Stimulated activated CD8-positive, alpha-beta memory T cell treated with anti-CD3 and anti-CD28 coated beads, Interleukin-15, amount 100 ng/mL, for 24 hours (primary cell): ENCODE measurements at places on chromosomes 3 and 15.

DNA sequence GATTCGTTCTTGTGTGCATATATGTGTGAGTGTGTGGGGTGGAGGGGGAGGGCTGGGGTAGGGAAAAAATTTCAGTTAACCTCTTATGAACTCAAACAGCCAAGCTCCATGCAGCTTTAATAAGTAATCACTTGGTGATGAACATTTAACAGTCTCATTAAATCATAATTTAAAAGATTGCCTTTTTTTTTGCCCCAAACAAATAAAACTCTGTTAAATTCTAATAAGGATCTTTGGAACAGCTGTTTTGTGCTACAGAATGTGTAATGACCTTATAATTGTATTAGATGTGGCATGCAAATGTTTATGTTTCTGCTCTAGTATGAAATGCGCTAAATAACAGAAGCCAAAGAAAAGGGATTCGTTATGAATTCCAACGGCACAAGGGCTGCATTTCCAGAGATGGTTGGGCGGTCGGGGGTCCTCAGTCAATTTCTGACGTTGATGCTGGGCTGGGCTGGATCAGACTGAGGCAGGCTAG, 80.0 kb upstream of the RORA start:
- DNase-seq: no peak

- DNase-seq: no peak
These were observed 338.1 kb upstream of the ARHGEF26 start for GRCh38 chr3:153783106-153783505.

GRCh38 chr15:63089260-63090043, 32.2 kb upstream of the LACTB start:
- no peak for DNase-seq

- no peak for DNase-seq
These were observed 80.2 kb downstream of the ABI3BP start for GRCh38 chr3:100912976-100913545.

- no peak for DNase-seq
These were observed 151.1 kb downstream of the ZNF385D start for GRCh38 chr3:21599890-21600289.

DNA sequence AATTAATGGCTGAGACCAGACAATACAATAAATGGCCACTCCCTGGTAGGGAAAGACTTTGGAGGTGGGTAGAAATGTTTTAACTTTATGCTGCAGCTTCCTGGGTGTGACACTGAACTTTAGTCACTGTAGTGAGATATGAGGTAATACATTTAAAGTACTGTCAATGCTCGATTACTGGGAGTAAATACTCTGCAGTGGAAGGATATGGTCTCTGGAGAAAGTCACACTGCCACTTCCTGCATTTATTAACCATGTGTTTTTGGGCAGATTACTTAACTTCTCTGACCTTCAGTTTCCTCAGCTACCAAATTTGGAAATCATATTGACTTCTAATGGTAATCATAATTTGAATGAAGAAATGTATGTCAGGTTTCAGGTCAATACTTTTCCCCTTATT, 317.1 kb upstream of the TGFBR2 start:
- DNase-seq: no peak

GRCh38 chr3:172627057-172627809, 83.6 kb downstream of the NCEH1 start:
- no peak for DNase-seq

DNA sequence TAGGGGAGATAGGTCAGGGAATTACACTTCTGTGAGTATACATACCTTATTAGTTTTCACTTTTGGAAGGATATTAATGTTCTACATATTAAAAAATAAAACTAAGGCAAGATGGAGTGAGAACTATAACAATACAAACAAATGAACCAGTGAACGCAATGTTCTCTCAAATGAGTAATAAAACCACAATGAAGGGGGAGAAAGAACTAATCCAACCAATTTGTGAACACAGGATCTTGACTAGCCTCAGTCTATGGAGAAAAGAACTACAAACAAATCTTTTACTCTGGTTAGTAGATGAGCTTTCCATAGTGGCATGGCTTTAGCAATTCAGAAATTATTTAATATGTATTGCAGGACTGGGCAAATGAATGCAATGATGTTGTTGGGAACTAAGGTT, 26.9 kb upstream of the ATOSA start:
- DNase-seq: no peak

- DNase-seq: no peak
These were observed 618 bp upstream of the MON1A start for GRCh38 chr3:49930168-49930690.

- no peak for DNase-seq
These were observed 193.0 kb downstream of the ATP10A start for GRCh38 chr15:25670025-25670554.
